ENCODE measurements at places on chromosomes 4 and X.

DNA sequence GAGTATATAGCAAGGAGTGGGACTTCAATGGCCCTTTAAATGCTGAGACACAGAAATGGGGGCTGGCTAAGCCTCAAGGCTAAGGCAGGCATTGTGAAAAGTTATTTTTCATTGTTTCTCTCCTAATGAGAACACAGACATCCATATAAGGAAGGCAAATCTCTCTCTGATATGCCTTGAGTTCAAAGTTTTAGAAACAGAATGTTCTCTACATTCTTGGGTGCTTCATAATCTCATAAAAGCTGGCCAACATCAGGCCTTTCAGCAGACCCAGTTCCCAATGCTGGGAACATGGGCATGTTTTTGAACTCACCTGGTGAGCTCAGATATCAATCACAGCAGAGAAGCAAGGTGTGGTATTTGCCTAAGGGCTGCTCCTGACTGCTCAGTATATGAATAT lies 19.4 kb upstream of the RAB40A start:
- peak; percentile 71 for DNase-seq

DNA sequence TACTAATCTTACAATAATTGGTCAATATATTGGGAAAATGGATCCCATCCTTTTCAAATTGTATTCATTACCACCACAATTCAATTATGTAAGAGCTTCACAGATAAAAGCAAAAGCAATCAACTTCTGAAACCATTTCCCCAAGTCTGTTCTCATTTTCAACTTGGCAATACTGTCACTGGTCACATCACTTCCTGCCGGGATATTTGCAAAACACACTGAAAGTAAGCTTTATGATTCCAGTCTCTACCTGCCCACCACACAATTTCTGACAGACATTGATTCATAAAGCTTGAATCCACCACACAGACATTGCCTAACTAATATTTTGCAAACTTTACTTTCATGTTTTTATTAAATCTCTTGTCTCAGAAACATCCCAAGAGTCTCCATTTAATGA lies 53.6 kb downstream of the LIN54 start:
- no peak for DNase-seq

- DNase-seq, result peak; percentile 91
Observed at GRCh38 chrX:12946838-12947544, 27.9 kb upstream of the TMSB4X start.

- no peak for DNase-seq
Observed at GRCh38 chr4:87624698-87625097, 16.4 kb downstream of the DSPP start.

DNA sequence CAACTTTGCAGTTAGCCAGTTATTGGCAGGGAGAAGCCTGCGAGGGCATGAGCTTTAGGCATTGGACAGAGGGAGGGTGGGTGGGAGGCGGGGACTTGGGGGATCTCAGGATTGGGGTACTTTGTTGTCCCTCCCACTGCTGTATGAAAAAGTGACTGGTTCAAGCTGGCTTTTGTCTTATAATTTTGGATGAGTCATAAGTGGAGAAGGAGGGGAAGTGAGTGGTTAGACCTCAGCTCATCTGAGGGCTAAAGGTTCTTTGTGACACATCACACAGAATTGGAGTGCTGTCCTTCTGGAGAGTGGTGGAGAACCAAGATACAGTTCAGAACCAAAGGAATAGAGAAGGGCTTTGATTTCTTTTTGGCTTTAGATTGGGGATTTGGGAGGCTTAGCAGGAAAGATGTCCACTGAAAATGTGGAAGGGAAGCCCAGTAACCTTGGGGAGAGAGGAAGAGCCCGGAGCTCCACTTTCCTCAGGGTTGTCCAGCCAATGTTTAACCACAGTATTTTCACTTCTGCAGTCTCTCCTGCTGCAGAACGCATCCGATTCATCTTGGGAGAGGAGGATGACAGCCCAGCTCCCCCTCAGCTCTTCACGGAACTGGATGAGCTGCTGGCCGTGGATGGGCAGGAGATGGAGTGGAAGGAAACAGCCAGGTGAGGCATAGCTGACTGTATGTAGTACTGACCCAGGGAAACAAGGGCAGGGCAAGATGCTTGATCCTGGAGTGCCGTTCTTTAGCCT lies at the start of gene SLC4A4:
TSS of gene SLC4A4 (plus strand) at position 175 of the 748 bp plus-strand sequence.
- DNase-seq, result peak; percentile 17

- no peak for DNase-seq
Observed at GRCh38 chr4:78774417-78774816, 1.7 kb upstream of the BMP2K start.

DNA sequence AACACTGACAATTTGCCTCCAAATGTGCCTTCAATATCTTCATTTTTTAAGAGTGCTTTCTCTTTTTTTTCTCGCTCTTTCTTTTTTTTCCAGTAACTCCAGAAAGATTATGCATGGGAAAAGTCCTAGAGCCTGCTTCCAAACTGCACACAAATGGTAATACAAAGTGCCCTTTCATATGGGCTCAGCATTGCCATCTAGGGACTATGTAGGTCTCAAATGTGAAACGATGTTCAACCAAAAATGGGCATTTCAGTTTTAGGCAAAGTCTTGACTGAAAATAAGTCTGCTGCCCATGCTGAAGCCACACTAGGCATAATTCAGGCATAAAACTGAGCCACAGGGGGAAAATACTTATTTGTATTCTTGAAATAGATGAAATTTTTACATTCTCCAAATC lies 65.6 kb downstream of the SYNPO2 start:
- DNase-seq, result peak; percentile 57

- DNase-seq, result peak; percentile 31
Observed at GRCh38 chr4:99655308-99656081, 2.1 kb downstream of the C4orf54 start.

DNA sequence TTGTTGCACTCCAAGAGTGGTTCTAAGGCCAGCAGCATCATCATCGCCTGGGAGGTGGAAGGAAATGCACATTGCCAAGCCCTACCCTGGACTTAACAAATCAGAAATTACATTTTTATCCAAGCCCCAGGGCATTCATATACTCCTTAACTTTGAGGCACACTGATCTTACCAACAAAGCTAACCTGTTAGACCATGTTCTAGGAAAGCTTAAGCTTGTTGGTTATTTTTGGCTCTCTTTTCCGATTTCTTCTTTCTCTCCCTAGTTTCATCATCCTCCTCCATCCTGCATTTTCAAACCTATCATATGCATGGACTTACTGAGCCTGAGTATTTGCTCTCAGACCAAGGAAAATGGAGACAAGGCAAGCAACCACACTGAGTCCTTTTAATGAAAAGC lies 133.4 kb downstream of the OPHN1 start:
- no peak for DNase-seq

DNA sequence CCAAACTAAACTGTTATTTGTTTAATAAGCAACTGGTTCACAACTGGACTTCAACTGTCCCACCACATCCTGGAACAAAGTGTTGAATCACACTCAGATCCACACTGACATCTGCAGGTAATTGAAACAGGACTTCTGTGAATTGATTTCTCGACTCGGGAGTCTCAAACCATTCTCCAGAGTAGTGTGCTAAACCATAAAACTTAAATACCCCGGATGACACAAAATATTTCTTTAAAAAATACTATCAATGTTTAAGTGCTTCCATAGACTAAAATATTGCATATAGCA lies 95.4 kb upstream of the PLAC1 start:
- DNase-seq, result peak; percentile 75

DNA sequence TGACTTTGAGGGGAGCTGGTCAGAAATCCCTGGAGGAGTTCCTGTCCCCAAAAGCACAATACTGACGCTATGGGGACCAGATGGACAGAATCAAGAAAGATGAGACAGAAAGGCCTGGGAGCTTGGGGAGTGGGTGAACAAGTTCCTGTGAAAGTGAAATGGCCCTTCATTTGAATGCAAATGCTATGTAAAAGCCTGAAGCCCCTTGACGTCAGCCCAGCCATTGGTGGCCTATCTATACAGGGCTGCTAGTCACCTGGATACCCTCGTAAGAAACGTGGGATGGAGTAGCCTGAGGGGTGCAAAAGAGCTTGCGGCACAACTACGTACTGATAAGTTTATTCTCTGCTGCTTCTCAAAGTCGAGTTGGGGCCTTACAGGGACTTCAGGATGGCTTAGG lies at the start of gene CDX4:
TSS of gene CDX4 (plus strand) at position 223 of the 400 bp plus-strand sequence. CDS start 201 bp downstream, outside the sequence.
- no peak for DNase-seq

DNA sequence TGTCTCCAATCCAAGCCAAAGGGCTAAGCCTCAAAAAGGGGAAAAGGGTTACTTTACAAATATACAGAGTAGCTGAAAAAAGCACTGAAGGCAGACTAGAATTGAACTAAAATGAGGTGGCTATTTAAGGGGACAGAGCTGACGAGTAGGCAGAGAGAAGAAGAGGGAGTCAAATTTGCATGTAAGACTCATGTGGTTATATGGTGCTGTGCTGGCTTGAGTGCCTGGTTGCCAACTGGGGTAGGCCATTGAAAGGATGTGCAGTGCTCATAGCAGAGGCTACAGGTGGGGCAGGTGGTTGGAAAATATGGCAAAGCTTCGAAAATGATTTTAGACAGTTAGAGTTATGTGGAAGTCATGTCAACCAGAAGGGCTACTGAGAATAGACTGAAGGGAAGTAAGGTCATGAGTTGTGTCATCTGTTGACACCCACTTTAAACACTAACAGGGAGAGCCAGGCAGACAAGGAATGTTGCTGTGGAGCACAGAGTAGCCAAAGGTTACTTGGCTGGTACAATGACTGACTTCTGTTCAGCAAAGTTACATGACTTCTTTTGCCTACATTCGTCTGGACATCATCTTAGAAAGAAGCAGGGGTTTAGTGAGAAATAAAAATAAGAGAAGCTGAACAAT lies 1210.4 kb downstream of the ADGRL3 start:
- no peak for DNase-seq

GRCh38 chr4:9903317-9903716 lies 118.0 kb downstream of the SLC2A9 start:
- no peak for DNase-seq

DNA sequence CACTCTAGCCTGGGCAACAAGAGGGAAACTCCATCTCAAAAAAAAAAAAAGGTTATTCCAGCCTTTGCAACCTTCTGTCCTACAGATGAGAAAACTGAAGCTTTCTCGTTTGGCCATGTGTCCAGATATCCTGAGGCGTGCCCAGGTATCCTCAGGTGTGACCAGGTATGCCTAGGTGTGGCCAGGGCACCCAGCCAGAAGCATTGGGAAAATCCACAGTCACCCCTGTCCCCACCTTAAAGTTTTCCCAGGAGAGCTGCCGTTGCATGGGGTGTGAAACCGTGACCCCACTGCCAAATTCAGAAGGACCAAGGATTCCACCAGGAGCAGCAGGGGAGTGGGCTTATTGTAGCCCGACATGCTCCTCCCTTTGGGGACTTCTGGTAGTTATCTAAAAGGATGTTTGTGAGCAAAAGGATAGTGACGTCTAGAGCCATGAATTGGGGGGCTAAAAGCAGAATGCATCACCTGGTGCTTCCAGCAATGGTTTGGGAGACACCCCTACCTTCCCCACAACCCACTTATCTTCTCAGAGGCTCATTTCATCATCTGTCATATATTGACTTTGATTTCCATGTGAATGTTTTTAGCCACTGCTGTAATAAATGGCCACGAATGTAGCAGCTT lies 4.0 kb upstream of the DHRSX start:
- no peak for DNase-seq

DNA sequence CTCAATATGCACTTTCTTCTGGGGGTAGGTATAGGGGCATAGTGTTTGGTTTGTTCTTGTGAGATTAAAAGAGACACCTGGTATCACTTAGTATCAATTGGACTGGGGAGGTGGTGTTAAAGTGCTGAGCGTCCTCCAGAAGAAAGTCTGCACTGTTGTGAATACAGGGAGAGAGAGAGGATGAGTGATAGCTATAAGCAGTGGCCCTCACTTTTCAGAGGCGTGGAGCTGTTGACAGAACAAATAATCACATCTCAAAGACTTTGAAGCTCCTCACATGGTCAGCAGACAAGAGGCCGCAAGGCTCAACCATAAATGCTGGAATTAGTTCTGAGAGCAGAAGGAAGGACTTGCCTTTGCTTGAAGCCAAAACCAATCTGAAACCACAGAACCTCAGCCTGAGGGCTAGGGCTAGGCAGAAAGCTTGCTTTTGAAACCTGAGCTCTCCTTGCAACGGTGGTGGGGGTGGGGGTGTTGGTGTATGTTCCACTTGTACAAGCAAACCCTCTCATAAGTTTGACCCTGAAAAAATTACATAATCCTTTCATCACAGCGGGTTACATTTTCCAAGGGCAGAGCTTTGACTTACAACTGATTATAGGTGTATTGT lies 123.2 kb upstream of the SCML1 start:
- peak; percentile 93 for DNase-seq

DNA sequence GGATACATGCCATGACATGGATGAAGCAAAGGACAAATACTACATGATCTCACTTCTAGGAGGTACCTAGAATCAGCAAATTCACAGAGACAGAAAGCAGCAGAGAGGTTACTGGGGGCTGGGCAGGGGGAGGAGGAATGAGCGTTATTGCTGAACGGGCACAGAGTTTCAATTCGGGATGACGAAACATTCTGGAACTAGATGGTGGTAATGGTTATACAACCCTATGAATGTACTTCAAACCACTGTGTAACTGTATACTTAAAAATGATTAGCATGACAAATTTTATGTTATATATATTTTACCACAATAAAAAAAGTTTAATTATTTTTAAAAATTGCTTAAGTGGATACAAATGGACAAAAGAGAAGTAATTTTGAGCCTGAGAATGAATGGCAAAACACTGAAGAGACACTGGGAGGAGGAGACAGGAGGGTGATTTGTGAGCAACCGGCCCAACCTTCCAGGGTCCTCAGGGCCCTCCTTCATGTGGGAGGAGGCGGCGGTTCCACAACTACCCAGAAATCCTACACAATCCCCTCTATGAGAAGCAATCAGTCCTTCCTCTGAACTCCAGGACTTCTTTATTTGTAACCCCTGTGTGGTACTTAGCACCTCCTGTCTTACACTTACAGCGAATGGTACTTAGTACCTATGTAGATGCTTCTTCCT lies 14.1 kb downstream of the ACSL1 start:
- peak; percentile 72 for DNase-seq

GRCh38 chr4:141246243-141246642 lies 25.5 kb downstream of the ZNF330 start:
- peak; percentile 92 for DNase-seq

- DNase-seq, result no peak
Observed at GRCh38 chr4:38603652-38604051, 60.3 kb upstream of the KLF3 start.

GRCh38 chr4:150476776-150477175 lies 105.2 kb upstream of the MAB21L2 start:
- DNase-seq, result no peak

GRCh38 chr4:140090215-140090731 lies 63.7 kb downstream of the MAML3 start:
- DNase-seq, result peak; percentile 52

GRCh38 chrX:131792789-131793462 lies 230.2 kb upstream of the STK26 start:
- DNase-seq, result peak; percentile 44

GRCh38 chr4:159370286-159370685 lies 267.4 kb downstream of the RAPGEF2 start:
- peak; percentile 26 for DNase-seq

DNA sequence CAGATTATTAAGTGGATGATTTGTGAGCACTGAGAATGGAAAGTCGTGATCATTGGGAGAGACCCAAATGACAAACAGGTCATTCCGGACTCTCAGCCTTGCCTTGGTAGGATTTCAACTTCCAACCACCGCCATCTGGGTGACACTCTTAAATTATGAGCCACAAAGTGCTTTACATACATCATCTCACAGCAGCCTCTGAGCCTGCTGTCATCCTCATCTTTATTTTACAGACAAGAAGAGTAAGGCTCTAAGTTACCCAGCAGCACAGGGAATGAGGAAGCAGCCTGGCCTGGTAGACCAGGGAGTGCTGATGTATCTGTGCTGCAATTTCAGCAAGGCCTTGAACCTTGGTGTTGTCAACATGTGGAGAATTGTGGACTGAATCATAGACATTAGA lies 105.8 kb upstream of the TRIM2 start:
- DNase-seq, result no peak
